HuH-7 (cell line): ENCODE measurements at places on chromosomes 12 and 14.

- DNase-seq: no peak
Observed at GRCh38 chr14:30158299-30158698, 230.7 kb upstream of the PRKD1 start.

DNA sequence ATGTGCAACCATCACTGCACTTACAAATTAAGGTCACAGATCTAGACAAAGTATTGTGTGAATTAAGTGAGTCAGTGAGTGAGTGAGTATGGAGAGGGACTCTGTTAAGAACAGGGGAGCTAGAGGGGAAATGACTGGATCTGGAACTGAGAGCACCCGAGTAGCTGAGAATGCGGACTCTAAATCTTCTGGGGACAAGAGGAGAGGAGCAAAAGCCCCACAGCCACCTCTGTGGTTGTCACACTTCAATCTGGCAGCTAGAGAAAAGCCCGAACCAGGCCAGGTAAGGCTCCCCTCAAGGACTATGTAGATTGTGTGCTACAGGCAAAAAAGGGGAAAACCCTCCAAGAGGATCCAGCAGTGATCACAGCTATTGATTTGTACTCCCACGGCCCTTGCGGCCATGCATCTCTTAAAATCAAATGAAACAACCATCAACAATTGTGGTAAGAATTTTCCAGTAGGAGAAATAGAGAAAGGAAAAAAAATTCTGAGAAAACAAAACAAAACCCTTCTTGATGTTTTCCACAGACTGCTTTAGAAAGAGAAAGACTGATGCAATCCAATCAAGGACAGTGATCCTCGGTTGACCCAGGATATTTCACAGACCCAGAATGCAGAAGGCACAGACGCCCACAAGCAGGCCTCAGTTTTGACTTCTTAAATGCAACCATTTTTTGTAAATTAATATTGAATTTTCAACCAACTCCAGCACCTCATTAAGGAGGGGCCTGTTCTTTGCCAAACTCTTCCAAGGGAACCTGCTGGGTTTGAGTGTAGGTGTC lies 109.6 kb downstream of the SLC38A6 start:
- no peak for DNase-seq

GRCh38 chr12:104407922-104408321 lies 48.8 kb upstream of the CHST11 start:
- DNase-seq: no peak

DNA sequence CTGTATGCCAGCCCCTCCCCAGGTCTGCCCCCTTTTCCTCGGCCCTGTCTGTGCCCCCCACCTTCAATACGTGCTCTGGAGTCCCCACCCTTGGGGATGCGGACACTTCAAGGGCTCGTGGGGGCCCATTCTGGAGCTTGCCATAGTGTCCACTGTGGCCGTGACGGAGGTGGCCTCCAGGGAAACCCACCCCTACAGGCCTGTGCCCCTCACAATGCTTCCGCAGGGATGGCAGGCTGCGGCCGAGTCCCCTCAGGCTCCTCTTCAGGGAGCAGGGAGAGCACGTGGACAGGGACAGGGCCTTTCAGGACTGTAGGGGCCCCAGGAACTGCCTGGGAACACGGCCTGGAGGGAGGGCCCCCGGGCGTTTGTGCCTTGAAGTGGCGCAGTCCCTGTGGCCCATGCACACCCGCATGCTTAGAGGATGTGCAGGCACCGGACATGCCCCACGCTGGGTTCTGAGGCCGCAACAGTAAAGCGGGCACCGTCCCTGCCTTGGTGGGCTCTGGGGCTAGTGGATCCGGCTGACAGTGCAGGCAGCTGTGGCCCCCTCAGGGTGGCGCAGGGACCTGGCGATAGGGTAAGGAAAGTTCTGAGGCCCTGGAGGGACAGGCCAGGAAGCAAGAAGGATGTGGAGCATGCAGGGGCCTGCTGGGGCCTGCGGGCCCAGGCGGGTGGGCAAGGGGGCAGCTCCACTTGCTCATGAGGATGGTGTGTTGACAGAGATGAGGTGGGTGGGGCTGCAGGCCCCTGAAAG lies 209.0 kb upstream of the RTL1 start:
- no peak for DNase-seq

DNA sequence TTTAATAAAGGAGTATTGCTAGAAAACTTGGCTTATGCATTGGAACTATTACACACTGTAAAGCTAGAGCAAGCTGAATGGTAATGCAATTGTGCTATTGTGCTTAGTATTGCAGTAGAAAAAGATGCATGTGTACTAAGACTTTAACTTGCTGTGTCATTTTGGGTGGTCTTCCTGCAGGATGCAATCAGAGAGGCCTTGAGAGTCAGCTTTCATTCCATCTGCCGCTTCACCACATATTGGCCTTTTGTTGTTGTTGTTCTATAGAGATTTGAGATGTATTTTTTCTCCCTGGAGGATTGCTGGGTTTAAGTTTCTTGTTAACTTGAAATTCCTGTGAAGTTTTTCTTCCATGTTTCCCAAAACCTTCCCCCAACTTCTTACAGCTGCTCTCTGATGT lies 449.7 kb downstream of the TMTC2 start:
- DNase-seq: no peak

- DNase-seq: no peak
Observed at GRCh38 chr12:60106214-60106613, 510.4 kb downstream of the SLC16A7 start.

- no peak for DNase-seq
Observed at GRCh38 chr12:66751432-66752113, 72.7 kb upstream of the GRIP1 start.

GRCh38 chr14:68910540-68910939 lies 68.6 kb downstream of the ACTN1 start:
- DNase-seq: no peak

DNA sequence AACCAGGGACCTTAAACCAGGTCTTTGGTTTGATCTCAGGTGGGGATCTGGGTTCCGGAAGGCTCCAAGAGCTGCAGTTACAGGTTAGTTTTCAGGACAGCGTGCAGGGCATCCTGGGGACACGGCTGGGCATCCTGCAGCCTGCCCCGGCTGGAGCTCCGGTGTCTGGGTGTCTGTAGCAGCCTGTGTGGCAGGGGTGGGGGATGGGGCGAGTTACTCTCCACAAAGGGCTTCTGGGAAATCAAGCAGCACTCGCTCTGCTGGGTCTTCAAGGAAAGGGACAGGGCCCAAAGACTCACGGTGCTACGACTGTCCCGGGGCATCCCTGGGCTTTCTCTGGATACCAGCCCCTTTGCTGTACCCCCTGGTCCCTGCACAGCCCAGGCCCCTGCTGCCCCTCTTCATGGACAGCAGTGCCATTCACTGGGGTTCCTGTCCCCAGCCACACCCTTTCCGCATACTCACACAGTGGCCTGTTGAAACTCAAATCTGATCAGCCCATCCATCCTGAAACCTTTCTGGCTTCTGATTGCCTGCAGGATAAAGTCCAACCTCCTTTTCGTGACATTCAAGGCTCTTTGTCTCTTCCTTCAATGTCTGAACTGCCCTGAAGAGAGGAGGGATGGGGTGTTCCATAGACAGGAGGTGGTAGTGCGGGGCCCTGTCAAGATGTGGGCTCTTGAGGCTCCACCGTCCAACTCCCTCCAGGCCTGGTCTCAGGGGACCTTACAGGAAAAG lies 22.2 kb upstream of the PPP1R13B start:
- DNase-seq: no peak

DNA sequence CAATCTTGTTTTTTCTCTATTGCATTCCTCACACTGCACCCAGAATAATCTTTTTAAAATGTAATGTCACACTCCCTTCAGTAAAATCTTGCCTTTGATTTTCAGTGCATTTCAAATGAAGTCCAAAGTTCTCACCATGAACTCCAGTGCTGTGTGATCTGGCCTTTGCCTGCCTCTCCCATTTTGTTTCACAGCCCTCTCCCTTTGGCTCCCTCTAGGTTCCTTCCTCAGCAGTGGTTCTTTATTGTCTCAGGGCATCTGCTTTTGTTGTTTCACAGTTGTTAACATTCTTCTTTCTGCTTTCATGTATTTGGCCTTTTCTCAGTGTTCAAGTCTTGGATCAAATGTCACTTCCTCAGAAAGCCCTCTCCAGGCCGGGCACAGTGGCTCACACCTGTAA lies 84.5 kb upstream of the AMN1 start:
- peak; percentile 52 for DNase-seq

- no peak for DNase-seq
Observed at GRCh38 chr12:52628841-52629240, 10.5 kb upstream of the KRT73 start.

GRCh38 chr14:53563628-53564027 lies 393.0 kb downstream of the BMP4 start:
- no peak for DNase-seq

- DNase-seq: no peak
Observed at GRCh38 chr14:96580566-96580965, 78.4 kb downstream of the PAPOLA start.

DNA sequence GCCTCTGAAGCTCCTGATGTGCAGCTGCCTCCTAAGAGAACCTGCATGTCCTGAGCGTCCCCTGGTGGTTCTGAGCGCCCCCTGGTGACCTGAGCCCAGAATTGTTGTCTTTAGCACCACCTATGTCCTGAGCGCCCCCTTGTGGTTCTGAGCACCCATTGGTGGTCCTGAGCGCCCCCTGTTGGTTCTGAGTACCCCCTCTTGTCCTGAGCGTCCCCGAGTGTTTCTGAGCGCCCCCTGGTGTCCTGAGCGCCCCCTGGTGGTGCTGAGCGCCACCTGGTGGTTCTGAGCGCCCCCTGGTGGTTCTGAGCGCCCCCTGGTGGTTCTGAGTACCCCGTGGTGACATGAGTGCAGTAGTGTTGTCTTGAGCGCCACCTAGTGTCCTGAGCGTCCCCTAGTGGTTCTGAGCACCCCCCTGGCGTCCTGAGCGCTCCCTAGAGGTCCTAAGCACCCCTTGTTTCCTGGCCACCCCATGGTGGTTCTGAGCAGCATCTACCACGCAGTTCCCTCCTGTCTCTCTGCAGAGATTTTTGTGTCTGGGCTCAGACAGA lies 782.5 kb downstream of the TMEM121 start:
- no peak for DNase-seq

GRCh38 chr14:55586411-55586810 lies 6.4 kb downstream of the KTN1 start:
- DNase-seq: no peak

DNA sequence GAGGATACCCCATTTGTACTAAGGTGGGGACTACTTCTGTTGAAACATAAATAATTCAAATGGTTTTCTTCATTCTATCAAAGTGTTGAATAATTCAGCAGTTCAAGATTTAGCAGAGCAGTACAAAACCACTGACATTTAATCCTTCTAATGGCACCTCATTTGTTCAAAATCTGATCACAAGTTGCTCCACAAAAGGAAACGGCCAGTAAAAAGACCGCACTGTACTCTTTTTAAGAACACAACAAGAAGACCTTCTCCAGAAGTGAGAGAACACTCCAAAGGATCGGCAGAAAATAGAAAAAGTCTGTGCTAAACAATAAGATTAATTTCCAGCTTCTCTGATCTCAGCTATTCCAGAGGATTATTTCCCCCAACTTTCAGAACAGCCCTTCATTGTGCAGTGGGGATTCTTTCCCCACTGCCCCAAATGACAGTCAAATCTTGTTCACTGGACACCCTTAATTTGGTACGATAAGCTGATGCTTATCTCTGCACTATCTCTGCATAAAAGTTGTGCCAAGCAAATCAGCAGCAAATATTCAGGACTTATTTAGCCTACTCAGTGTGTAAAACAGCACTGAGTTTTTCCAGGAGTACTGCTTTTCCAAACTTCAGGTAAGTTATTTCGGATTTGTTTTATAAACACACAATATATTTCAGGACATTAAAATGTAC lies 5.2 kb downstream of the MPHOSPH9 start:
- DNase-seq: no peak

DNA sequence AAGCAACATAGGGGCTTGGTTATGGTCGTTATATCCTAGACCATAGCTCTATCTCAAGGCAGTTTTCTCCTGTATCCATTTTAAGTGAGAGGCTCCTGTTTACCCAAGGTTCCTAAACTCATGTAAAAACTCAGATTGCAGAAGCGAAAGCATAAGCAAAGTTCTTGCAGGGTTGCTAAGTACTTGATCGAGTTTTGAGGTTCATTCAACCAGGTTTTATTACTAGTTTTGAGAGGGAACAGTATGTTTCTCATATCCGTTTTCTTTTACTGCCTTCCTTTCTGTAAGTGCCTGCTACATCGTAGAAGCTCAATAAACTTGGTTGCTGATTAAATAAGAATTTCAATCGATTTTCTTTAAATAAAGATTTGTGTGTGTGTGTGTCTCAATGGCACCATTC lies 5.1 kb downstream of the AKAP3 start:
- no peak for DNase-seq

DNA sequence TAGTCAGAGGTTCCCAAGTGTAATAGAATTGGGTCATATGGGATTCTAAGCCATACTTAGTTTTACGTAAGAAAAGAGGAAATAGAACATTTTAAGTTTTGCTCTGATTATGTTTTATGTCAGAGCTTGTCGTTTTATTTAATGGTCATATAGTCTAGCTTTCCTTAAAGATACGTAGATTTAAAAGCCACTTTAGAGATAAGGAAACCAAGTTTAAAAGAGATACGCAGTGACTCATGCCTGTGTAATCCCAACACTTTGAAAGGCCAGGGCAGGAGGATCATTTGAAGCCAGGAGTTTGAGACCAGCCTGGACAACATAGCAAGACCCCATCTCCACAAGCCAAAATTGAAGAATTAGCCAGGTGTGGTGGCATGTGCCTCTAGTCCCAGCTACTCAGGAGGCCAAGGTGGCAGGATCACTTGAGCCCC lies 19.5 kb downstream of the MAPK1IP1L start:
- no peak for DNase-seq

DNA sequence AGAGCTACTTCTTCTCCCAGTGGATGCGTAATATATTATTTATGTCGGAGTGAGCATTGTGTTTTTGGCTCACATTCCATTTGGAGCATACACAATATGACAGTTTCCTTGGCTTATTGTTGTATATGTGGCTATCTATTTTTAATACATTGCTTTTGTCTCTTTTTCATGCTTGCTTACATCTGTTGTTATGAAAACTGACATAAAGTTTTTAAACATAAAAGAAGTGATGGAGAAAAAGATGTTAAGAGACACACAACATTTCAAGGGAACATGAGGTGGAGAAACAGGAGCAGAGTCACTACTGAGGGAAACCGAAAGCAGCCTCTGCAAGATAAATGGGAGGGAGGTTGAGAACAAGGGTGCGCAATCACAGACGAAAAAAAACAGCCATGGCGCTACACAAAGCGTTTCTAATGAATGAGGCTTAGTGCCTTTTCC lies 228.4 kb upstream of the NPAS3 start:
- DNase-seq: no peak

- no peak for DNase-seq
Observed at GRCh38 chr12:4034921-4035320, 161.7 kb upstream of the PARP11 start.

- no peak for DNase-seq
Observed at GRCh38 chr12:57096099-57096572, 7.2 kb downstream of the NAB2 start.
